CD4-positive, alpha-beta T cell (primary cell): ENCODE measurements at places on chromosomes 5 and 9.
A peak's percentile ranks its signal among the peaks of the same experiment; 100 is the strongest.

GRCh38 chr9:33202552-33203201 lies 35.5 kb upstream of the B4GALT1 start:
- DNase-seq = no peak

DNA sequence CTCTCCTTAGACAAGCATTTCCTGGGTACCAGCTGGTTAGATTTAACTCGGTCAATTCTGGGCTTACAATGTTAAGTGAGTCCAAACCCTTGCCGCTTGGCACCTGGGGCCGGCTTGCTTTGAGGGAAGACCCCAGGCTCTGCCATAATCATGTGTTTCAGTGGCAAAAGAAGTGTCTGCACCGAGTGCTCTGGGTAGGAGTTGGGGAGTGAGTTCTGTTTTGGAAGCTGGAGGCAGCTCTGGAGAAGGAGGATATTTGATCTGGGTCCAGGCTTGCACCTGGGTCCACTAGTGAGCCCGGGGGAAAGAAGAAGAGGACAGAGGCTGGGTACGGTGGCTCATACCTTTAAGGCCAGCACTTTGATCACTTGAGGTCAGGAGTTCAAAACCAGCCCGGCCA lies 8.4 kb upstream of the OLFM1 start:
- DNase-seq = no peak

DNA sequence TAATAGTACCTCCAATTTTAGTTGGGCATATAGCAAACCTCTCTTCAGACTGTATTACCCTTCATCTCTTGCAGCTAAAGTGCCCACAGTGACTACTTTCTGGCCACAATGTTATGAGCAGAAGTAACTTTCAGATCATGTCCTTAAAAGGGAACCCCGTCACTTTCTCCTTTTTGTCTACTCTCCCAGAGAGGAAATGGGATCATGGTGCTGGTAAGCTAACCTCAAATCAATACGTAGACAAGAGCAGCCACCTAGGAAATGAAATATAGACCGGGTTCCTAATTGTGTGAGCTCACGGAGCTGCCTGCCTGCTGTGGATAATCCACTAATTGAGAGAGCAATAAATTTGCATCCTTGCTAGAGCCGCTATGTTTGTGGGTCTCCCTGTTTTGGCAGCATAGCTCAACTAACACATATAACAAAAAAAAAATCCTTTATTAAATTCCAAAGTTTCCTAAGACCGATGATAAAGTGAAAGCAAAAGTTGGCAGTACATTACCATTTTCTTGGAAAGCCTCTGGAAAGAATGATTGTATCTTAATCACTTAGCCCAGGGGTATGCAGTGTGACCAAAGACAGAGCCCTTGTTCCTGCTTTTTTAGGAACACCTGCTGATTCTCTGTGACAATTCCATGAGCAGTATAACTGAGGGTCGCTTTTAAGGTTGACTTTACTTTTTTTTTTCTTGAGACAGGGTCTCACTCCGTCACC lies 5.6 kb upstream of the IL7R start:
- no peak for DNase-seq

GRCh38 chr5:124297826-124298225 lies 448.6 kb downstream of the ZNF608 start:
- DNase-seq = no peak

- peak; percentile 63 for DNase-seq
Measured at GRCh38 chr5:143016777-143017516, 246.8 kb downstream of the ARHGAP26 start.

GRCh38 chr5:130995254-130995515 lies 169.9 kb downstream of the HINT1 start:
- DNase-seq = no peak

- no peak for DNase-seq
Measured at GRCh38 chr9:101671567-101671966, 66.9 kb downstream of the GRIN3A start.

- DNase-seq = no peak
Measured at GRCh38 chr5:33043343-33043997, 332.3 kb downstream of the NPR3 start.
